Nephron progenitor cell (in vitro differentiated cells): ENCODE measurements at places on chromosomes 7 and 10.

GRCh38 chr7:67550801-67551436 lies 554.3 kb downstream of the TYW1 start:
- no peak for DNase-seq

GRCh38 chr7:82152858-82153257 lies 290.7 kb downstream of the CACNA2D1 start:
- no peak for DNase-seq

- DNase-seq, result no peak
Observed at GRCh38 chr10:108592956-108593355, 1330.4 kb downstream of the XPNPEP1 start.

GRCh38 chr10:14583252-14583651 lies 191.4 kb downstream of the FAM107B start:
- no peak for DNase-seq

DNA sequence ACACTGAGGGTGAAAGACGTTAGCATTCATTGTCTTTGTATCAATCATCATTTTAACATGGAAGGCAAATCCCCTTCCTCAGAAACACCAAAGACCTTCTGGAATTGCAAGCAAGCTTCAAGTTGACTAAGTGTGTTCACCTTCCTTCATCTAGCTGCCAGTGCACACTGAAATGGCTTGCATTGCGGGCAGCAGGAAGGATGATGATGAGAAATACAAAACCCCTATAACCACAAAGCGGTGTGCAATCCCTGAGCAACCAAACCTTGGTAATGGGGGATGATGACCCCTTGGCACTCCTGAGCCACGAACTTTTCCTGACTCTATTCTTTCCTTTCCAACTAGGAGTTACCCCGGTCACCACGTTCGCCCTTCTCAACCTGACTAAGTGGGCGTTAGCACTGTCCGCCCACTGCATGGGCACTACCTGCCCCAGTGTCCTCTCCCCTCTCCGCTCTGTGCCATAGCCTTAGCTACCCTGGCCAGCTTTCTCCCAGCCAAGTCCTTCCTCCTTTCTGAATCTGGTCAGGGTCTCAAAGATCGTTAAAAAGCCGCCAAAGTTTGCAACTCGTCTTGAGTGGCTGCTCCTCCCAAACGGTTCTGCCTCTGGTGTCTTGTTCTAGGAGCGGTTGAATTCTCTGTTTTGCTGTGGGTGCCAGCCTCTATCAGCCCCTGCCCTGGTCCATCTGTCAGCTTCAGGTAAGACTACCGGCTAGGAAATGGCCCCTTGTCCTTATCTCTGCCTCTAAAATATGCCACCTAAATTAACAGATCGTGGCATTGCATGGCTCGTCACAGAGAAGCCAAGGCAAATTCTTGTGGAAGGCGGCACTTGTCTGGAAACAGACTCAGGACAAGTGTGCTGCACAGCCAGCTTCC lies 586 bp upstream of the AOC1 start:
- no peak for DNase-seq

DNA sequence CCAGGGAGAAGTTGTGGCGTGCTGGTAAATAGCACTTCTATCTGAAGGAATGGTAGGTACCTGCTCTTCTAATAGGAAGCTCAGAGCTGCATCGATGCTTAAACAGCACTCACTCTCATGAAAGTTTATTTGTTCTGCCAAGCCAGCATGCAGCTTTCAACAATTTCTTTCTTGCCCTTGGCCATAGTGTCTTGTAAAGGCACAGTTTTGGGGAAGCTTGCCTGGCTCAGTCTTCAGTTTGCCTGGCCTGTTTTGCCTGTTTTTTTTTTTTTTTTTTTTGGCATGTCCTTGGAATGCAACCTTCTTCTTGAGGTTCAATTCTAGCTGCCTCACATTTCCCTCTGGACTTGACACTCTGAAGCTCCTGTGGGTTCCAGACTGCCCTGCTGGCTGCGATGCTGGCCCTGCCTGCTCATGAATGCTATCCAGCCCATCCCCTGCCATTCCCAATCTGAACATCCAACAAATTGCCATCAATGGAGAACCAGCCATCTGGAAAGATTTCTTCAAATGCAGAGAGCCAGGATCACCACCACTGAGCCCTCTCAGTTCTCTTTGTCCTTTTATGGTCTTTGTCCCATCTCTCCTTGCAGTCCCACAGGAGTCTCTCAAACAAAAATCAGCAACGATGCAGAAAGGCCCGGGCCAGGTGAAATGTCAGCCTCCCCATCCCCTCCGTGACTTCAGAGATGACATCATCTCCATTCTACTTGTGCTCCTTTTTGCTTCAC lies 133.9 kb downstream of the ANLN start:
- DNase-seq, result no peak

GRCh38 chr10:119755446-119755845 lies 29.6 kb downstream of the INPP5F start:
- no peak for DNase-seq

DNA sequence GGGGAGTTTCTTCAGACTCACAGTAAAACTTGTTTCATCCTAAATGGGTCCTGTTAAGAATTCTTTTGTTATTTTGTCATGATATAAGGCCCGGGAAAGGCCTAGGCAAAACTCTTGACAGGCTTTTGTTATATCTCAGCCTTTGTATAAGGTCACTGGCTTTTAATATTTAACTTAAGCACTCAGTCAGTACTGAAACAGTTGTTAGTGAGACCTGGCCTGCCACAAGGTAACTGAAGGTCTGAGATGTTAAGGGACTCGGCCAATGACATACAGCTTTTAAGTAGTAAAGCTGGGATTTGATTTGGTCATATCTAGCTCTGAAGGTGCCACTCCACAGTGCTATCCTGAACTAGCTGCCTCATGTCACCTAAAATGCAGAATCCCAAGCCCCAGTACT lies 57.2 kb upstream of the STEAP4 start:
- DNase-seq, result no peak

DNA sequence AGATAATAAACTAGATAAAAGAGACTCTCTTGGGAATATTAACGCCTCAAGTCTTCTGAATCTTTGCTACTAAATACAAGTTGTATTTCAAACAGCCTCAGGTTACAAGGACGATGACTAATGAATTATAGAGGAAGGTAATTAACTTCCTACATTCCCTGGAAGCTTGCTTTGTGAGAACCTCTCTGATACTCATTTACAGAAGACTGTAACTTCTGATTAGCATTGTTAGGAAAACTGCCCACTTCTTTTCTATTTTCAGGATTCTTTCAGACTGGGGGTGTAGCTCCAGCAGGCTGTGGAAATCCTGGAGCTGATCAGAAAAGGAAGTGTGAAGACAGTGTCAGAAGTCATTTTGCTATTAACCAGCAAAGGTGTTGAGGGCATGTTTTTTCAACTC lies 316.7 kb upstream of the NPSR1 start:
- no peak for DNase-seq

- DNase-seq, result no peak
Observed at GRCh38 chr7:66503036-66503370, 125.7 kb upstream of the KCTD7 start.

GRCh38 chr7:110607050-110607857 lies 483.7 kb upstream of the LRRN3 start:
- no peak for DNase-seq

GRCh38 chr10:112782200-112782907 lies 167.7 kb upstream of the TCF7L2 start:
- no peak for DNase-seq

DNA sequence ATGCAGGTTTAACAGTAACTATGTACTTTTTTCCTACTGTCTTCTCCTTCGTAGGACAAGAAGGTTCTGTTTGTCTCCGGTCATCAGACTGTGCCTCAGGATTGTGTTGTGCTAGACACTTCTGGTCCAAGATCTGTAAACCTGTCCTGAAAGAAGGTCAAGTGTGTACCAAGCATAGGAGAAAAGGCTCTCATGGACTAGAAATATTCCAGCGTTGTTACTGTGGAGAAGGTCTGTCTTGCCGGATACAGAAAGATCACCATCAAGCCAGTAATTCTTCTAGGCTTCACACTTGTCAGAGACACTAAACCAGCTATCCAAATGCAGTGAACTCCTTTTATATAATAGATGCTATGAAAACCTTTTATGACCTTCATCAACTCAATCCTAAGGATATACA lies 2.4 kb downstream of the DKK1 start:
- DNase-seq, result no peak

DNA sequence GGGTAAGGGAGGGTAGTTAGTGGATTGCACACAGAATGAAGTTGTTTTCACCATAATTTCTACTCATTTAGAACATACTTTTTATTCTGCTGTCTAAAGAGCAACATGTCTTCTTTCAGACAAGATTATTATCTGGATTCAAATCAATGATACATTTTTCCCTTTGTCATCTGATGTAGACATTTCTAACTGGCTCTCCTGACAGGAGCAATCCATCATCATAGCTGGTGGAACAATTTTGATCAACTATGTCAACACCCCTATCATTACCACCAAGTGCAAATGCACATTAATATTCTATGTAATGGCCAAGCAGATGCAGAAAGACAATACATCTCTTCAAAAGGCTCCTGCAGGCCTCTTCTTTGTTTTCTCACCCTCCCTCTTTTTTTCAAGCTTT lies 672.9 kb upstream of the LRRTM3 start:
- no peak for DNase-seq

DNA sequence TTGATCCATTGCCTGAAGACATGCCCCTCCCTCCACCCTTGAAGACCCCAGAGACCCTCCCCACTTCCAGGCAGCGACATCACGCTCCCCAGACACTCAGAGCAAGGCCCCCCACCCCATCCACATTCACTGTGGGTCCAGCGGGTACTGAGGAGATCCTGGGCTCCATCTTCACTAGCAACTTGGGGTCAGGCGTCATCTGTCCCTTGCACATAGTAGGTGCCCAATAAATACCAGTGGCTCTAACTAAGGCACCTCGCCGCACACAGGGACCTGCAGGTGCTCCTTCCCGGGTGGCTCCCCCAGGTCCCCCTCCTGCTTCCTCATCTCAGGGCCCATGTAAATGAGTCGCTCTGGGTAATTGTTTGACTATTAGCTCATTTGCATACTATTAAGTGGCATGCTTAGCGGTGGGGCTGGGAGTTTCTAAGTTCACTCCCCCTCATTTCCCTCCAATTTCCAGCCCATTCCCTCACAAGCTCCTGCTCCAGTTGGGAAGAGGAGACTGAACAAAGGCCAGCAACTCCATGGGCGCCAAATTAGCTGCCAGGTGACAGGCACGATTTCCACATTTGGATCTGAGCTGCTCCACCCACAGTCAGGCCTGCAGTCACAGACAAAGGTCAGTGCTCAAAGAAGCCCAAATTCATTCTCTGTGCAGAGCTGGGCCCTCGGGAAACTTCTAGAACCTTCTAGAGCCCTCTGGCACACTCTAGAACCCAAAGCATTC lies 29.7 kb downstream of the EBF3 start:
- DNase-seq, result no peak

- no peak for DNase-seq
Observed at GRCh38 chr7:43572516-43573049, 10.3 kb upstream of the STK17A start.

- no peak for DNase-seq
Observed at GRCh38 chr10:122561212-122561611, 658 bp downstream of the DMBT1 start.

DNA sequence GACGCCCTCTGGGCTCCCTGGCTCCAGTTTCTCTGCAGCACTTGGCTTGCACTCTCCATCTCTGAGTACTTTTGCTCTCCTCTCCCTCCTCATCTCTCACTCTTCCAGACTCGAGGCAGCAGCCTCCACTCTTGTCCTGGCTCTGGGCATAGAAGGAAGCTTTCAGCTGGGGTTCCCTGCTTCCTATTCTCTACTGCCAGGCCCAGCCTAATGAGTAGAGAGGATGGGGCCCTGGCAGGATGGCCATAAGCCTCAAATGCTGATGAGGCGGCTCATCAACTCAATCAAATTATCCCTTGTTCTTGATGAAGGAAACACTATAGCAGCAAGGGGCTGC lies 55.8 kb downstream of the NEURL1 start:
- no peak for DNase-seq

GRCh38 chr10:3198900-3199299 lies 26.3 kb upstream of the PITRM1 start:
- DNase-seq, result no peak

GRCh38 chr10:122321960-122322359 lies 50.9 kb downstream of the BTBD16 start:
- DNase-seq, result no peak

DNA sequence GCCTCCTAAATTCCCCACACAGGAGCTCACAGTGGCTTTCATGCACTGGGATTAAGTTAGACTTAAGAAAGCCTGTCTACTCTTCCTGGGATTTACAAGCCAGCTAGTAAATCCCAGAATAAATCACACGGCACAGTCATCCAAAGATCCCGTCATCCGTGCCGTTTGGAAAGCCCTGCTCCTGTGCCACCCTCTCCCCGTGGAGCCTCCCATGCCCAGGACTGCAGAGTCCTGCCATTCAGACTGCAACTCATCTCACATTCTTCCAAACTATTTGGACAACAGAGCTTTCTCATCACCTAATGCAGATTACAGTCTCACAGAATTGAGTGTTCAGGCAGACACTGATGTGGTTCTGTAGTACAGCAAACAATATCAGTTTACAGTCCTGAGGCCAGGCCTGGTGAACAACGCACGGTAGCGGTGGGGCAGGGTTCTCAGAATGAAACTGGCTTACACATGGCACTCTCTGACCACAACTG lies 166.5 kb downstream of the EGFR start:
- no peak for DNase-seq

- no peak for DNase-seq
Observed at GRCh38 chr7:136294977-136295376, 317.8 kb upstream of the MTPN start.

DNA sequence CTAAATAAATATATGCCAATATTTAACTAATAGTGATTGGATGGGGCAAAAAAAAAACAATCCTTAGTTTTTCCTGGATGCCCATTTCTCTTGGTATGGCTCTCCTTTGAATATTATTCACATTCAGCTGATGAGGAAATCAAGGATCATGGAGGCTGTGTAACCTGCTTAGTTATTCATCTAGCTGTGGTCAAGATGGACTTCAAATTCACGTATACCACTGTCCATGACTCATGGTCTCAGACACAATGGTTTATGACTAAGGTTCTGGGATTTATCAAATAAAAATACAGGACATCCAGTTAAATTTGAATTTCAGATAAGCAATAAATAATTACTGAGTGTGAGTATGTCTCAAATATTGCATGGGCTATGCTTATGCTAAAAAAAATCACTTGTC lies 191.5 kb upstream of the CELF2 start:
- no peak for DNase-seq
